ENCODE measurements at places on chromosomes 16 and 17.

DNA sequence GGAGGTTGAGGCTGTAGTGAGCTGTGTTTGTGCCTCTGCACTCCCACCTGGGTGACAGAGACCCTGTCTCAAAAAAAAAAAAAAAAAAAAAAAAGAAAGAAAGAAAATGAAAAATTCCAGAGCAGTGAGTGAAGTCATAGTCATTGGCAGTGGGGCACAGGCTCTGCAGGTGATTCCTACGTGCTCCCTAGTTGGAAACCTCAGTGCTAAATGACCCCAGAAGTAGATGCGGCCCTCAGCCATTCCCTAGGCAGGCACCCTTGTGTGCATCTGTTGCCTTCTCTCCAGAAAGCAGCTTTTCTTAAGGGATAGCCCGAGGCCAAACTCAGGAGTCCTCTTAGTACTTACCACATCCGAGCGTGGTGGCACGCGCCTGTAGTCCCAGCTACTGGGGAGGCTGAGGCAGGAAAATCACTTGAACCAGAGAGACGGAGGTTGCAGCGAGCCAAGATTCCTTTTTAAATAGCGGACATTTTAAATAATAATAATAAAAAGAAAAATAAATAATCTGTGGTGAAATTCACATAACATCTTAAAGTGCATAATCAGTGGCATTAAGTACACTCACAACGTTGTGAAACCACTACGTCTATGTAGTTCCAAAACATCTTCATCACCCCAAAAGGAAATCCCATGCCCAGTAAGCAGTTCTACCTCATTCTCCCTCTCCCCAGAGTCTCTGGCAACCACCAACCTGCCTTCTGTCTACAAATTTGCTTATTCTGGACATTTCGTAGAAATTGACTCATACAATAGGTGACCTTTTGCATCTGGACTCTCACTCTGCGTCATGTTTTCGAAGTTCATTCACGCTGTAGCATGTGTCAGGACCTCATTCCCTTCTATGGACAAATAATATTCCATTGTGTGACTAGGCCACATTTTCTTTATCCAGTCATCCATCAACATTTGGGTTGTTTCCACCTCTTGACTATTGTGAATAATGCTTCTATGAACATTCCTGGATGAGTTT lies 12.5 kb upstream of the SPHK1 start:
- DNase-seq, result no peak

- DNase-seq, result no peak
Observed at GRCh38 chr17:82385559-82386254, 14.1 kb downstream of the UTS2R start.

- DNase-seq, result peak; percentile 88
Observed at GRCh38 chr17:79844869-79845600, 5.8 kb upstream of the CBX4 start.

DNA sequence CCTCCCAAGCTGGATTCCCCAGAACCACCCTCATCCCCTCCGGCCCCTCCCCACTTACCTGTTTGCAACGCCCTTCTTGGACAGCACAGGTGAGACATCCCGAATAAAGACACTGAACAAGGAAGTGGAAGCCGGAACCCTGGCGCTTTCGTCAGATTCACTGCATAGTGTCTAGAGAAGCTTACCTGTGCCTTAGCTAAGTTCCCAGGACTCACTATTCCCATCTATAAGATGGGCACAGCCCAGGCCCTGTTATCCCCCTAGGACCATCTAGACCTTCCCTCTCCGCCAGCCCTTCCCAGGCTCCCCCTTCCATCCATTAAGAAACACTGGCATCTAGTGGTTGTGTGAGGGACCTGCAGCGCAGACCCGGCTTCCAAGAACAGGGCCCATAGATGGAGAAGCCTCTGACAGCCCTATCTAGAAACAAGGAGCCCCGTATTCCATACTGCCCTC lies 26.9 kb upstream of the RPL38 start:
- peak; percentile 69 for DNase-seq

- no peak for DNase-seq
Observed at GRCh38 chr16:50476486-50477255, 71.5 kb upstream of the NKD1 start.

DNA sequence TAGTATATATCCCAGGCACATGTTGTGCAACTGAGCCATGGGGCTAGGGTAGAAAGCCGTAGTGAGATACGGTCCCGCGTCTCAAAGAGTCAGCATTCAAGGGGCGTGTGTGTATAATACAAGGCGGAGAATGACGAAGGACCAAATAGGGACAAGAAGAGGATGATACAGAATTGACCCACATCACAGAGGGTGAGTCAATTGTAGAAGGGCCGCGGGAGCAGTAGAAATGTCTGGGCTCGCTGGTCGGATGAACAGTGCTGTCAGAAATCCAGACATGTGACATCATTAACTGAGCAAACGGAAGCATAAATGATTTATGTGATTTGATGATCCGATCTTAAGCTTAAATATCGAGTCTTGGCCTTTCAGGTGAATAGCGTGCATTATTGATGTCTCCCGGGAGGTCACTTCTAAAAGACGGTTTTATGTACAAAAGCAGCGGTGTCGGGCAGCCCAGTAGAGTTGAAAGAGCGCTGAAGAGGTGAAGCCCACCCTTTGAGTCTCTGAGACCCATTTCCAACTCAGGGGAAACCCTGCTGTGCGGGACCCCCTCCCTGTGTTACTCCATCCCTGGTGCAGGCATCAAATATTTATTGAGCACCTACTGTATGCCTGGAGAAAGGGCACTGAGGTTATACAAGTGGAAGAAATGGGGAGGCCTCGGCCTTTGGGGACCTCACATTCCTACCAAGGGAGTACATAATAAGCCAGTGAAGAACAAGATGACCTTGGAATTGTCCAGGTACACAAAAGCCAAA lies 45.1 kb downstream of the ATP2C2 start:
- no peak for DNase-seq

- DNase-seq, result no peak
Observed at GRCh38 chr16:77219437-77219836, 20.2 kb downstream of the SYCE1L start.

DNA sequence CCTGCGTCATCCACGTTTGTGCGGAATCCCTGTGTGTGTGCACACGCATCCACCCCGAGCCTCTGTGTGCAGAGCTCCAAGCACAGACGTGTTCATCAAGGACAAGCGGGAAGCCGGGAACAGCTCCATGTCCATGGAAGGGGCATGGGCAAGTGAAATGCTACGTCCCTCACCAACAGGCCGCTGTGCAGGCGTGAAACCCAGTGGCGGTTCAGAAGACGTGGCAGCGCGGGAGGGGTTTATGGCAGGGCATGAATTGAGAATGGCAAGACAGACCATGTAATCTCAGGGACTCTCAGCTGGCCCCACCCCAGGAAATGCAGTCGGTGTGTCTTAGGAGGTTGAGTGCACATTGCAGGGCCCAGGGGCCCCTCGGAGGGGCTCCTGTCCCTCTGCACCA lies 52.7 kb downstream of the TBC1D16 start:
- no peak for DNase-seq

DNA sequence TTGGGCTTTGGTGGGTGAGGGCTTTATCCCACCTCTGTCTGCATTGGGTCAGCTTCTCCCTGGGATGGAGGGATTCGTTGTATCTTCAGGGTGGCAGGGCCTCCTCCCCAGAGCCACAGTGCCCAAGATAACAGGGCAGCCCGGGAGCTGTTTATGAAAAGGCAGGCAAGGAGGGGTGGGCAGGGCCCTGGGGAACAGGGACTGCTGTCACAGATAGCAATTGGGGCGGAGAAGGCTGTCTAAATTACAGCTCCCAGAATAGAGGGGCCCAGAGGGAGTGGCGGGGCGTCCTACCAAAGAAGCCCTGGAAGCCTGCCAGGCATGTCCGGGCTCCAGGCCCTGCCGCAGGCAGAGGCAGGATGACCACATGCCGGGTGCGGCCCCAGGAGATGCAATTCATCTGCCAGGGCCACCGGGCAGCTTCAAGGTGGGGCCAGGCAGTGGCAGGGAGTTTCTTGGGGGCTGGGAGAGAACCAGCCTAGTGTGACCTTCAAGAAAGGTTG lies 18.8 kb upstream of the PHOSPHO1 start:
- no peak for DNase-seq

GRCh38 chr16:65760874-65761273 lies 605.6 kb upstream of the CDH5 start:
- no peak for DNase-seq

Data from GM13977 (cell line).